ENCODE measurements at places on chromosomes 13 and 19.

DNA sequence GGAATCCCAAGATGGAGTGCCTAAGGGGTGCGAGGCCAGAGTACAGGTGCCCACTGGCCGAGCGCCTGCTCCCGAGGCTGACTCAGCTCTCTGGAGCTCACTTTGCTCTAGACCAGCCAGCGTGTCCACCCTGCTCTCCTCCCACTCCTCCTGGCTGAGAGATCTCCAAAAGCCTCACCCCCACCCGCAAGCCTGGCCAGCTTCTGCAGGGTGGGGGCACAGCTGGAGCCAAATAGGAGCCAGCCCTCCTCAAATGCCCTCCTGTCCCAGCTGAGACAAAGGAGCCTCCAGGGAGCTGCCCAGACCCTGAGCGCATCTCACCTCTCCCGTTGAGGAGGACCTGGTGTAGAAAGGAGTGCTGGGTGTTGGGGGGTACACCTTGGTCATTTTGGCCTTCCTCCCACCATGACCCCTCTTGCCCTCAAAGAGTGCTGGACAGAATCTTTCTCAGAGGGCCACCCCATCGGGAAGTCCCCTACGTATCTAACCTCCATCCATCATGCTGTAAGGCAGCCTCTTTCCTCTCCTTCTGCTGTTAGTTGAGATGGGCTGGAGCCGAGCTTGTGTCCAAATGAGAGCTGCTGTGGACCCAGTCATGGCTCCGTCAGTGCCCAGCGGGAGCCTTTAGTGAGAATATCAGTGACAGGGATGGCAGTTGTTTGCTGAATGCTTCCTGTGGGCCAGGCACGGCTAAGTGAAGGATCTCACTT, 123.9 kb upstream of the VSTM2B start:
- no peak for DNase-seq

DNA sequence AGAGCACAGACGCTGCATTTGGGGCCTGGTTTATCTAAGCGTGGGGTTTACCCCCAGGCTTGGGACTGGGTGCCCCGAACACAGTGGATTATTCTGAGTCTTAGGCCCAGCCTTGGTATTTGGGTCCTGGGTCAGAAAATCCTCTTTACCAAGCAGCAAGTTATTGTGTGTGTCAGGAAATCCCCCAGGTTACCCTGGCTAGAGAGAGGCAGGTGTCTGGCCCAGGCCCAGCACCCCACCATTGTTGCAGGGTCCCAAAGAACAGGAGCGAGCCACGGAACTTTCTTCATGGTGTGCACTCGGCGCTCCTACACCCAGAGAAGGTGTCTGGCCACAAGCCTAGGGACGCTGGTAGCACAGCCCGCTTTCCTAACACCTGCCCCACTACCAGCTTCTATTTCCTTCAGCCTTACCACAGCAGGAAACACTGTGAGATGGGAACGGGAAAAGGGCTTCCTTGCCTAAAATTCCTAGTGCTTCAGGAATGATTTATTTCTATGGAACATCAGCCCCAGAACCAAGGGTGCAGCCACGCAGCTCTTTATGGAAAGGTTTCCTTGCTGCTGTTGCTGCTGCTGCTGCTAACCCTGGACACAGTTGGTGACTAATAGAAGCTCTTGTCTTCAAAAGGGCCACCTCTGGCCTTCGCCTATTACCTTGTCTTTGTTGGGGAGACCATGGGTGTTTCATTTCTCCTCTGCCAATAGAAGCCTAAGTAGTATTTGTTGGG, 7.4 kb upstream of the CDX2 start:
- DNase-seq: no peak

DNA sequence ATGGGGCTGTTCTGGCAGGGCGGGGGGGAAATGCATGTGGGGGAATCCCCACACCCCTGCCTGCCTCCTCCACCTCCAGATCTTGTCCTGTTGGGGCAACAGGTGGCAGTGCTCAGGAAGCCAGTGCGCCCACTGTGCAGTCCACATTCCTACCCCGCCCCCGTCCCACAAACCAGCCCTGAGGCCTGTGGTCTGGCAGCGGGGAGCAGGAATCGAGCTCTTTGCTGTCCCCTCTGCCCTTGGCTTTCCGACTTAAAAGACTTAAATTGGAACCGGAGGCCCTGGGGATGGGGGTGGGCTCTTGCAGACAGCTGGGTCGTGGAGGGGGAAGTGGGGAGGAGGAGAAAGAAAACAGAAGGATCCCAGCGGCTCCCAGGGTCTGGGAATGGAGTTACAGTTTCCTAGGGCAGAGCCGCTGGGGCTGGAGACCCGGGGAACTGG, 4.3 kb downstream of the NANOS3 start:
- no peak for DNase-seq

GRCh38 chr19:29680447-29680846, 15.2 kb downstream of the PLEKHF1 start:
- DNase-seq: peak; percentile 84

DNA sequence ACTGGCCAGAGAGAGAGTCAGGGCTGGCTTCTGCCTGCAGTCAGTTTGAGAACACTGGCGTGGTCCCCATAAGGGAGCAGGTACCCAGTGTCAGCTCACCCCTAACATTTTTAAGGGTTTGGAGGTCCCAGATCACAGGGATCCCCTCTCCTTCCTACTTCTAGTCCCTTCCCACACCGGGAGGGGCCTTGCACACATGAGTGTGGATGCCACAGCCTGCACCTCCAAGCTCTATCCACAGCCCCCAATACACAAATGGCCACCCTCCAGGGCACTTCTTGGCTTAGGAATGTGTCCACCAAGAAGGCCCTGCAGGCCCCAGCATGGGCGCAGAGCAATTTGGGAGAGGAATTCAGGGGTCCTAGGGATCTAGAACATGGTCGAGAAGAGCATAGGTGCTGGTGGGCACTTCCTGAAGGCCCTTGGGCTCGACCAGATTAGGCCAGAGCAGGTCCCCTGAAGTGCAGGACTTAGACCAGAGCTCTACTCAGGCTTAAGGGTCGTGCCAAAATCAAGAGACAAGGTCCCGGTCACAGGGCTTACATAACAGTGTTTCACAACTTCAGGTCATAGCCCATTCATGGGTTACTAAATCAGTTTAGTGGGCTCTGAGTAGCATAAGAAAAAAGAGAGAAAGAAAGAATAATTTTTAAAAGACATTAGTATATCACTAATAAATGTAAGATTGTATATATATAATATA, 16.0 kb downstream of the FXYD5 start:
- no peak for DNase-seq

- no peak for DNase-seq
Observed at GRCh38 chr19:18704054-18704453, 20.6 kb downstream of the CRTC1 start.

- DNase-seq: no peak
Observed at GRCh38 chr19:55549500-55550320, 4.4 kb upstream of the SBK3 start.

GRCh38 chr13:106561551-106562170, 6.3 kb downstream of the ARGLU1 start:
- DNase-seq: no peak

DNA sequence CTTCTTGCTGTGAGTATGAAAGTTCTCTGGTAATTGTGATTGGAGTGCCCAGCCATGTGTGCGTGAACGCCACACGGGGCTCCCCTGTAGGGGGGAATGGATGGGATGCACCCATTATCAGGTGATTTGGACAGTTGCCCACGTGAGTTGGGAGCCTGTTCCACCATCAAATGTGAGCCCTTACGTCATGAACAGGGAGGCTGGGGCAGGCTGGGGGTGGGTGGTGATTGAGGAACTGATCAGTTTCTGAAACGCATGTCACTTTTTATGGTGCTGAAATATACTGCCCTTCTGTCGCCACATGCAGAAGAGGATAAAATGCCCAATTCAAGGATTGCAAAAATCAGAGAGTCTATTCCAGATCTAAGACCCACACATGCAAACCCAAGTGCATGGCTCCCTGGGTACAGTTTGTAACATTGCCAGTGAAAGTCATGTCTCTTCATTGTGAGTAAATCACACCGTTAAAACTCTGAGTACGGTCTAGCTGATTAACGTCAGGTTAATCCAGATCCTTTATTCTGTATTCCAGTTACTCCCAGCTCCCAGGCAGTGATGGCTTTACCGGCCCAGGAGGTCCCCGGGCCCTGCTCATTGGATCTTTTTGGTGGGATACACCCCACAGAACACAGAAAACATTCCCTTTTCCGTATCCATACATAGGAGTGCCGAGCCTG, 90.2 kb downstream of the RAB20 start:
- DNase-seq: no peak

GRCh38 chr13:100674572-100674871, at the start of gene TMTC4:
Gene TMTC4, minus strand, starts transcription at chr13:100674795. Its CDS starts 4,433 bp downstream, at chr13:100670362.
- DNase-seq: no peak

DNA sequence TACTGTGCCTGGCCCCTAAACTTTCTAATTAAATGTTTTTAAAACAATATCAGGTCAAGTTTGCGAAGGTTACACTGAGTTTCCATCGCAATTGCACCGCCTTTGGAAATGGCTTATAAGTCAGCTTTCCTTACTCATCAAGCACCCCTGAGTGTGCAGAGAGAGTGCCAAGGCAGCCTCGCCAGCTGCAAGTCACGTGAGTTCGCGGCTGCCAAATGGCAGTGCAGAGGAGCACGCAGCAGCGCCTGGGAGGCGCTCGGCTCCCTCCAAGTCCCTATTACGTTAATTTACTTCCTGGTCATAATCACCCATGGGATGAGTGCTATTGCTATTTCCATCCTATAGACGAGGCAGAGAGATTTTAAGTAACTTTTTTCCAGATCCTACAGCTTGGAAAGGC, 319.6 kb downstream of the TEX29 start:
- no peak for DNase-seq

- no peak for DNase-seq
Observed at GRCh38 chr13:90177512-90177911, 1170.0 kb upstream of the MIR17HG start.

DNA sequence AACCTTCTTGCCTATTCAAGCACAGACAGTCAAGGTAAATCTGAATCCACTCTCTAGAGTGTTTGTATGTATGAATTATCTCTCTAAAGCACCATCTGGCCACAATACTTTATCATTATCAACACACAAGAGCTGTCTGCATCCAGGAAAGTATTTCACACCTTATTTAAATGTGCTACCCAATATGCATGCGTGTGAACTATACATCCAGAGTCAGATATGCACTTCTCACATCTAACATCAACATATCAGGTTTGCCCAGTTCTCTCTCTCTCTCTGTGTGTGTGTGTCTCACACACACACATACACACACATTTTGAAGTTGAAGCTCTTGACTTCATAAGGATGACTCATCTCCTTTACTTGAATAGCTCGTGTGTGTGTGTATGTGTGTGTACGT, 697.5 kb upstream of the PCDH20 start:
- no peak for DNase-seq

GRCh38 chr13:74117207-74117705, 16.9 kb downstream of the KLF12 start:
- DNase-seq: no peak

DNA sequence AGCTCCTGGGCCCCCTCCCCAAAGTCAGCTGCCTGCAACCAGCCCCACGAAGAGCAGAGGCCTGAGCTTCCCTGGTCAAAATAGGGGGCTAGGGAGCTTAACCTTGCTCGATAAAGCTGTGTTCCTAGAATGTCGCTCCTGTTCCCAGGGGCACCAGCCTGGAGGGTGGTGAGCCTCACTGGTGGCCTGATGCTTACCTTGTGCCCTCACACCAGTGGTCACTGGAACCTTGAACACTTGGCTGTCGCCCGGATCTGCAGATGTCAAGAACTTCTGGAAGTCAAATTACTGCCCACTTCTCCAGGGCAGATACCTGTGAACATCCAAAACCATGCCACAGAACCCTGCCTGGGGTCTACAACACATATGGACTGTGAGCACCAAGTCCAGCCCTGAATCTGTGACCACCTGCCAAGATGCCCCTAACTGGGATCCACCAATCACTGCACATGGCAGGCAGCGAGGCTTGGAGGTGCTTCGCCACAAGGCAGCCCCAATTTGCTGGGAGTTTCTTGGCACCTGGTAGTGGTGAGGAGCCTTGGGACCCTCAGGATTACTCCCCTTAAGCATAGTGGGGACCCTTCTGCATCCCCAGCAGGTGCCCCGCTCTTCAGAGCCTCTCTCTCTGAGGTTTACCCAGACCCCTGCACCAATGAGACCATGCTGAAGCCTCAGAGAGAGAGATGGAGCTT, 4.7 kb upstream of the CEACAM5 start:
- DNase-seq: no peak

DNA sequence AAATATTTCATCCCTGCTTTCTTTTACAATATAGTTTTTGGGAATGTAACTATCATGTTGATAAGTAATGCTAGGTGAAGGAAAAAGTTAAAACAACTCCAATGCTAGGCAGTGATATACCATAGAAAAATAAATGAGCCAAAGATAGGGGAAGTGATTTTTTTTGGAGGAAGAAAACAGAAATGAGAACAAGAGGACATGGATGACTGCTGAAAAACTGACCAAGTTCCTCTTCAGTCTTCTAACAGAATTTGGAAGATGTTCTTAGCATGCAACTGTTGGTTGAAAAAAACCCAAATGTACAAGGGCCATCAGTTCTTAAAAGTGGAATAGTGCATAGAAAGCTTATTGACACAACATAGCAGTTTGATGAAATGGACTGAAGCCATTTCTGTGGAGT, 262.5 kb upstream of the STARD13 start:
- DNase-seq: no peak

DNA sequence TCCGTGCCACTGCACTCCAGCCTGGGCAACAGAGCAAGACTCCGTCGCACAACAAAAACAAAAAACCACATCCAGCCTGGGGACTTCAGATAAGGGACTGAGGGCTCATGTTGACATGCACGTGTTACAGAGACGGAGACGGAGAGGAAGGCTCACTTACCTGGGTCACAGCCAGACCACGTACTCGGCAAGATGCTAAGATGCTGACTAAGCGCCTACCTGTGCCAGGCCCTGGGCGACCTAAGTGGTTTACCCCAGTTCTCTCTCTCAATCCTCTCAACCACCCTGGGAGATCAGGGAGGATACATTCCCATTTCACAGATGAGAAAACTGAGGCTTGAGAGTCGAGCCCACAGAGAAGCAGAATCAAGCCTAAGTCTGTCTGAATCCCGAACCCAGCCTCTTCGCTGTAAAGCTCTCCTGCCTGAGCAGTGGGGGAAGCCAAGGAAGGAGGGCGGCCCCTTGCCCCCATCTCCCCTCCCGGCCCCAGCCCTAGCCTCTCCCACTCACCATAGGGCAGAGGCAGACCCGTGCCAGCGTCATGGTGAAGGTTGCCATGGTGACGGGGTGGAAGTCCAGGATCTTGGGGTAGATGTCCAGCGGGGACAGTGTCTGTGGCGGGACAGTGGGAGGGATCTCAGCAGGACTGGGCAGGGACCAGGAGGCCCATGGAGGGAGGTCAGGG, 13.5 kb downstream of the ERCC2 start:
- no peak for DNase-seq

DNA sequence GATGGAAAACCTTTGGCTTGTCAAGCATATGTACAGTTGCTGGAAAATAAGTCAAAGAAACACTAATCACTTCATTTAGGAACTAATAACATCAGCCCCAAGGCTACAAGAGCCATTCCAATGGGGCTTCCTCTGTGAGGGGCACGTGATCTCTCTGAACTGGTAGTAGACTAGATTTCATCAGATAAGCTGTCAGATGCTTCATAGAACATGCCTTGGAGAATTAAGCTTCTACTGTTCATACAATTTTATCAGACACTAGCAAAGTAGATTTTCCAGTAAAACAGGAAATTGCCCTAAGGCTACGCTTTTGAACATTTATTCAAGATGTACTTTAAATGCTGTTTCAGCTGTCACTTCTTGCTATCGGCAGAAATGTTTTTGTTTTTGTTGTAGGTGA, 107.8 kb downstream of the EDNRB start:
- no peak for DNase-seq

Data from T-cell (primary cell).